NT2/D1 (cell line): ENCODE measurements at places on chromosomes 11 and 22.

DNA sequence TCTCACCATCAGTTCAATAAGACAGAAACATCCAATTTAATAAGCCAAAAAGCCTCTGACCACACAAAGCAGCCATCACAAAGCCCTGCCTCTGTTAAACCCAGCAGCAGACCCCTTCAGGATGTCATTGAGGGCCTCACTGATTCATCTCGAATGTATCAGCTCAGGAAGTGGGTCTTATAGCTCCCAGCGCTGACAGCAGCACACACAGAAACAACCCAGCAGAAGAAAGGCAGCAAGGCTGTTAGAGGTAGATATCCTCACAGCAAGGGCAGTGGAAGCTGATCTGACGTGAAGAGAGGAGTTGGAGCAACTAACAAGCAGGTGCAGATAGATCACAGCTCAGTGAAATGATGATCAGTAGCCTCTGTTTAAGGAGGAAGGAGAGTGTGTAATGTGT lies 86.2 kb upstream of the NCAM1 start:
- no peak for DNase-seq

DNA sequence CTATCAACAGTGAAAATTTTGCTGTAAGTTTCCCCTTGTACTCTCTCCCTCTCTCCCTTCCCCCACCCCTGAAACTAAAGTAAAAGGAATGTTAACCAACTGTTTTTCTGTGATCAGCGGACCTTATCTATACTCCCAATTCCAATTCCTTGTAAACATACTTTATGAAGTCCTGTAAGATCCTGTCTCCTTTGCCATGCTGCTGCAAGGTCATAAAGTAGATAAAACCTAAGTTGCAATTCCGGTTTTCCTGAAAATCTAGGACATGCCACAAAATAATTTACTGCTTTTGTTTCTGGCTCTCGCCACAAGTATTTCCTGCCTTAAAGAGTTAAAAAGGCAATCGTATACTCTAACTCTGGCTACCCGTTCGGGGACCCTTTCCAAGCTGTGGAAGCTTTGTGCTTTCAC lies 1469.0 kb downstream of the LRRC4C start:
- DNase-seq, result no peak

DNA sequence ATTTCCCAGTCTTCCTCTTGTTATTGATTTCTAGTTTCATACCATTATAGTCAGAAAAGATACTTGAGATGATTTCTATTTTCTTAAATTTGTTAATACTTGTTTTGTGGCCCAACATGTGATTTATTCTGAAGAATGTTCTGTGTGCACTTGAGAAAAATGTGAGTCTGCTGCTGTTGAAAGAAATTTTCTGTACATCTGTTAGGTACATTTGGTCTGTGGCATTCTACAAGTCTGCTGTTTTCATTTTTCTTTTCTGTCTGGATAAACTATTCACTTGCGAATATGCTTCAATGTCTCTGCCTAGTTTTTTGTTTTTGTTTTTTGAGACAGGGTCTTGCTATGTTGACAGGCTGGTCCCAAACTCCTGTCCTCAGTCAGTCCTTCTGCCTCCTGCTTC lies 26.4 kb upstream of the LUZP2 start:
- DNase-seq, result no peak

DNA sequence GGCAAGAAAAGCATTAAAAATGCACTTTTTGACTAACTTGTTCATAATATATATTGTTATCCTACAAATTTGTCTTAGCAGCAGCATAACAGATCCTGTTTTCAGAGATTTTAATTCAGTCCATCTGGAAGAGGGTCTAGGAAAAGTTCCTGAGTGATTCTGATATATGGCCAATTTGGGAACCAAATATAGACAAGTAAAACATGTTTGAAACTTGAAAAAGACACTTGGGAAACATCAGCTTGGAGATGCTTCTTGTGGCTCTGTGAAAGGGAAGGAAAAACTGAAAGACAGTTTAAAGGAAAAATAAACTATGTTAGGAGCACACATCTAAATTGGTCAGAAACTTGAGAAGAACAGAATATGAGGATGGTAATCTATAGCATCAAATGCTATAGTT lies 697.5 kb downstream of the CNTN5 start:
- no peak for DNase-seq

DNA sequence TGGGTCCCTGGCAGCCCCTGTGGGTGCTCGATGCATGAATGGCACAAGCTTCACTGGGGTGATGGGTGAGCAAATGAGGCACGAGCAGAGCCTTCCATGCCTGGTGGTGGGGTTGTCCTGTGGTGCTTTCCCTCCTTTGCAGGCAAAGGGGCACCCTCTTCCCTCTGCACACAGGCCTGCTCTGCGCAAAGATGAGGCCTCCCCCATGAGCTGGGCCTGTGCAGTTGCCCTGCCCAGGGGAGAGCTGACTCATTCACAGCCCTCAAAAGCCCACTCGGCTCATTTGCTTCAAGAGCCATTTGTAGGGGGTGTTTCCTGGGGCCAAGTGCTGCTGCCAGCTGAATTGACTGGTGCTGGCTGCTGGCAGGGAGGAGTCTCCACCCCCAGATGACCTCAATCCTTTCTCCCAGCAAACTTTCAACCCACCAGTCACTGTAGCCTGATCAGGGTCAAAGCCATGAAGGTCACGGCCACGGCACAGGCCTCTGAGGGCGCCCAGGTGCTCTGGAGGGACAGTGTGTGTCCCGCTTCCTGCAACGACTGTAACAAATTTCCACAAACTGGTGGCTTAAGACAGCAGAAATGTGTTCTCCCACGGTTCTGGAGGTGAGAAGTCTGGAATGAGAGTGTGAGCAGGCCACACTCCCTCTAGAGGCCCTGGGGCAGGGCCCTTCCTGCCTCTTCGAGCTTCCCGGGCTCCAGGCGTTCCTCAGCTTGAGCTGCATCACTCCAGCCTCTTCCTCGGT lies 48.8 kb upstream of the ANO1 start:
- no peak for DNase-seq

- no peak for DNase-seq
Measured at GRCh38 chr11:125193841-125194240, 29.3 kb downstream of the PKNOX2 start.

GRCh38 chr22:43624144-43624998 lies 187.7 kb downstream of the EFCAB6 start:
- DNase-seq, result no peak

GRCh38 chr11:23403210-23404185 lies 543.2 kb upstream of the CCDC179 start:
- no peak for DNase-seq

DNA sequence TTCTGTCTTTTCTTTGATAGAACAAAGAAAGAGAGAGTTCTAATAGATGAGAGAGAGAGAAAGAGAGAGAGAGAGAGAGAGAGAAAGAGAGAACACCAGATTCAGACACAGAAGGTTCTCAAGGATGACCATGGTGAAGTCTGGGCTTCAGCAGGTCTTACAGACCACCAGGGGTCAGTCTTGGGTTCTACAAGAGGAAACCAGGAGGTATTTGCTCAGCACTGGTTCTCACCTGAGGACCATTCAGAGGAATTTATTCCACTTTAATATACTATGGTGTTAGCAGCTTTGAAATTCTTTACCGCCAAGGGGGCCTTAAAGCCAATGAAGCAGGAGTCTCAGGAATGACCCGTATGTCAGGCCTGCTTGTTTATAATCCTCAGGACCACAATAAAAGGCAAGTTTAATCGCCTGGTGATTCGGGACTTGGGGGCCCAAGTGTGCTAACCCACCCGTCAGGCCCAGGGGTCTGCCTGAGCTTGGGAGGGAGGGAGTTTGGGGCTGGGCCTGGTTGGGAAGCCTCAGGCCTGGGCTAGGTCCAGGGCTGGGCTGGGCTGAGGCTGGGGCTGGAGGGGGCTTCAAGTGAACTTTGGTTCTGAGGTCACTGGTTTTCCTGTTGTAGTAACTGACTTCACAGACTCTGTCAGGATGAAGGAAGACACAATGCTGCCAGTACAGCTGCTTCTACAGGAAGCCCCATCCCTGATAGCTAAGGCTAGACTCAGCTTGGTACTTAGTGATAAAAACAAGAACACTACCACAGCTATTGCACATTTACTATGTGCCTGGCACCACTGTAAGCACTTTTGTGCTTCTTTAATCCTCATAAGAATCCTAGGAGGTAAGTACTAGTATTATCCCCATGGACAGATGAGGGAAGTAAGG lies 179.2 kb upstream of the ZBED5 start:
- peak; percentile 49 for DNase-seq

GRCh38 chr22:21657020-21657359 lies 8.8 kb upstream of the PPIL2 start:
- DNase-seq, result no peak

GRCh38 chr11:125074511-125075241 lies 11.6 kb downstream of the SLC37A2 start:
- no peak for DNase-seq

DNA sequence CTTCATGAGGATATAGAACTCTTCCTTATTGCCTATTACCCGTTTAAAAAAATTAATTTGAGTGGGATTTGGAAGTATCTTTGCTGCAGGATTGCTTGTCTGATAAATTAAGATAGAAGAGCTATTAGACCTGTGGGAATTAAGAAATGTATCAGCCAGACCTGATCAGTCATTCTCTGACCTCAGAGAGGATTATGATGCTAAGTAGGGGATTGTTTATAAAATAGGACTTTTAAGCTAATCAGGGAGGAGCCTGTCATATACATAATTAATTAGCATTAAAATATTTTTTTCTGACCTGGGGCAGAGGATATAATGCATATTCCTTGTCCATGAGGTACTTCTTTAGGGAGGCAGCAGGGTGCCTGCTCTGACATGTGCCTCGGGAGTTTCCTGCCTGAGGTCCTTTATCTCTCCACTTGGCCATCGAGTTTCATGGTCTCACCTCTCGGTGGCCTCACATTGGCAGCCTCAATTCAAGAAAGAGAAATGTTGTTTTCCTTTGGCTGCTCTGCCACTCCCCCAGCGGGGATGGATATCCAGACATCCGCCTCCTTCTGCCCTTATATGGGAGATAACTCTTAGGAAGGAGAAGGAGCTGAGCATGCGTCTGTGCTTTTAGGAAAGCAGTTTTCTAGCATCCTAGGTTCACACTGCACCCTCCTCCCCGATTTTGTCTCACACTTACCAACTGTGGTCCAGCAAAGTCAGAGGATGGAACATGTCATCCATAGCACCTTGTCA lies 41.1 kb downstream of the DIXDC1 start:
- no peak for DNase-seq

GRCh38 chr22:39723463-39723862 lies 152.9 kb downstream of the CACNA1I start:
- no peak for DNase-seq

- DNase-seq, result no peak
Measured at GRCh38 chr22:39282645-39283321, 36.6 kb downstream of the RPL3 start.

- no peak for DNase-seq
Measured at GRCh38 chr22:37557321-37558001, 2.8 kb upstream of the CDC42EP1 start.

DNA sequence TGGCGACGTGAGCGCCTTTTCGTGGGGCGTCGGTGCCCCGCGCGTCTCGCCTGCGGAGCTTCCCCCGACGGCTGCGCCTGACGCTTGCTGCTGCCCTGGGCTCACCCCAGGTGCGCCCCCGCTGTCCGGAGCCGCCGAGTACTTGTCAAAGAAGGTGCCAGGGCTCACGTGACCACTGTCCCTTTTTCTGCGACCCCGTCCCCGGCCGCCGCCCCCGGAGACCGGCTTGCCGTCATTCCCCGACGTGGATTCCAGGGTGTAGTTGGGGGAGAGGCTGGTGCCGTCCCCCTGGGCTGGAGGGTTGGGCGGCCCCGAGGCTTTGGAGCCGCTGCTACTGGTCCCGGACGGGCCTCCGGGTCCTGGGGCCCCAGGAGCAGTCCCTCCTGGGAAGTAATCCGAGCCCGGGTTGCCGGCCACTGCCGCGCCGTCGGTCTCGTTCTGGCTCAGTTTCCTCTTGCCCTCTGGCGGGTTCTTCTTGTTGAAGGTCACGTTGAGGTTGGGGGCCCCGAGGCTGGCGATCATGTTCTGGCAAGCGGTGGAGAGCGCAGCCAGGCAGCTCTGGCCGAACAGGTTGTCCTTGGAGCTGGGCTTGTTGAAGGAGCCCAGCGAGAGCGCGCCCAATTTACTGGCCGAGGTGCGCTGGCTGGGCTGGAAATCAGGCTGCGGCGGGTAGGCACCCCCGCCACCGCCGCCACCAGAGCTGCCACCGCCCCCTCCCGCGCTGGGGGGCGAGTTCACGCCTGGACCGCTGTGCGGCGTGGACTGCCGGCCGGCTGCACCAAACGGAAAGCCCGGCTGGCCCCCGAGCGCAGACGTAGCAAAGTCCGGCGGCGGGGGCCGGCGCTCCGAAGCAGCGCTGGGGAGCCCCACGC lies 3.8 kb downstream of the MN1 start:
- DNase-seq, result no peak

DNA sequence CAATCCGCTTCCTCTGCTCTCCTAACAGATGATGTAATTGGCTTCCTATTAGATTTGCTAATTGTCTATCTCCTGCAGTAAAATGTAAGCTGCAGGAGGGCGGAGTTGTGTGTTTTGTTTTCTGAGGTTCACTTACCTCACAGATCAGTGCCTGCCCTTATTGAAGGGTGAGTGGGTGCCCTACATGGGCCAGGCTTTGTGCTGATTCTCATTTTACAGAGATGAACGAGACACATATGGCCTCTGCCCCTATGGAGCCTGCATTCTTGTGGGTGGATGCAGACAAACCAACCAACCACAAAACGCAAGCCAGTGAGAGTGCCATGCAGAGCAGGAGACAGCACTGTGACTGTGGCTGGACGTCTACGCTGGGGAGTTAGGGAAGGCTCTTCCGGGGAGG lies 9.9 kb downstream of the TESMIN start:
- DNase-seq, result no peak

GRCh38 chr11:62499944-62500649 lies 46.5 kb downstream of the AHNAK start:
- DNase-seq, result no peak

DNA sequence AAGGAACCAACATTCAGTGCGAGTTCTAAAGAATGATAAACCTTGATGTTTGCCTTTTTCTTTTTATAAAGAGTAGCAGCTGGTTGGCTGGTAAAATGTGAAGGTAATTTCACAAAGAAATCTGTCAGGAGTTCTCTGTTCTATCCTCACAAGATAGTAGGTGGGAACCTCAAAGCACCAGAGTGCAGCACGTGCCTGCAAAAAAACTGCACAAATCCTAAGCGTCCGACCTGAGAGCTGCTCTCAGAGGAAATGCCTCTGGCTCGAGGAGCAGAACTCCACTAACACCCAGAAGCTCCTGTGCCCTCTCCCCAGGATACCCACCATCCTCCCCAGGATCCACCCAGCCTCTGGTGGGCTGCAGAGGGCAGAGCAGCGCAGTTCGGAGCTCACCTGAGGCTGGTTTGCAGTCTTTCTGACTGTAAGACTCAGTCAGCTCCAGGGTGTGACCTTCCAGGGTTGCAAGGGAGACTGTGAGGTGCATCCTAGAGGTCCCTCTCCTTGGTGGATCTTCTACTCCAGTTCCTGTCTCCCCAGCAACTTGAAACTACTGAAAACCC lies 23.5 kb downstream of the PRDM10 start:
- no peak for DNase-seq

DNA sequence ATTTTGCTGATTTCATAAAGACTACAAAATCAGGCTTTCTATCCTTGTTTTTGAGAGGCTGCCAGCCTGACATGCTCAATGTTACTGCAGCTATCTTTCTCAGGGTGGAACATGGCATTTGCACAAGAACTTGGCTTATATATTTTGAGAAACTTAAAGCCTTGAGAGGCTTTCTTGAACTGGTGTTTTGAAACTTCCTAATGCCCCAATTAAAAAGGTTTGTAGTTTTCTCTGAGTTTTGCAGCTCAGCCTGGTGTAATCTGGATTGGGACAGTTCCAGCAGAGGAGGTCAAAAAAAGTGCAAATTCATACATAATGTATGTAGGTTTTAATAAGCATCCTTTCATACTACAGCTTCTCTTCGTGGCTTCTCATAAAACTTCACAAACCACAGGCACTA lies 223.4 kb downstream of the FAM76B start:
- DNase-seq, result no peak
